ENCODE measurements at places on chromosomes 3 and 15. TPM values are rescaled to one million over a fixed set of nuclear protein-coding genes. Genes with fewer than 3 reads are reported as not detected.

PLSCR2 gene
- not detected for total RNA-seq

CD276 gene
- 110 TPM for total RNA-seq

NANOGP8 gene
- total RNA-seq = 1.1 TPM

PRSS50 gene
- total RNA-seq = 0.14 TPM

GOLGA8S gene
- total RNA-seq = not detected

TUBGCP5 gene
- total RNA-seq = 19.1 TPM

GUCA1C gene
- not detected for total RNA-seq

FHIT gene
- 7.5 TPM for total RNA-seq

TNFAIP8L3 gene
- total RNA-seq = 35.5 TPM

UBE2Q2 gene
- total RNA-seq = 22.8 TPM

KLHL18 gene
- total RNA-seq = 48.6 TPM

LRRC3B gene
- 0.16 TPM for total RNA-seq

ZNF197 gene
- total RNA-seq = 8.2 TPM

CCDC13 gene
- 23.3 TPM for total RNA-seq

CADPS gene
- 13.1 TPM for total RNA-seq

CCK gene
- total RNA-seq = 2.2 TPM

KBTBD12 gene
- total RNA-seq = 5.3 TPM

CILP gene
- total RNA-seq = 15.0 TPM

PLCH1 gene
- total RNA-seq = 8.2 TPM

KCNMB2 gene
- total RNA-seq = 0.82 TPM

HESX1 gene
- not detected for total RNA-seq

PDCD6IP gene
- total RNA-seq = 89.0 TPM

RETNLB gene
- total RNA-seq = 3.3 TPM

ROBO1 gene
- 7.6 TPM for total RNA-seq

MNS1 gene
- total RNA-seq = 0.96 TPM

CPNE4 gene
- not detected for total RNA-seq

WDR72 gene
- total RNA-seq = not detected

VIPR1 gene
- total RNA-seq = 259 TPM

ANKUB1 gene
- not detected for total RNA-seq

SLC7A14 gene
- 0.48 TPM for total RNA-seq

OR5K2 gene
- not detected for total RNA-seq

GPR62 gene
- not detected for total RNA-seq

C3orf49 gene
- total RNA-seq = not detected
